Type B pancreatic cell (in vitro differentiated cells): ENCODE measurements at places on chromosomes 3 and 15.

- DNase-seq: no peak
Observed at GRCh38 chr3:153257673-153258351, 95.8 kb downstream of the RAP2B start.

DNA sequence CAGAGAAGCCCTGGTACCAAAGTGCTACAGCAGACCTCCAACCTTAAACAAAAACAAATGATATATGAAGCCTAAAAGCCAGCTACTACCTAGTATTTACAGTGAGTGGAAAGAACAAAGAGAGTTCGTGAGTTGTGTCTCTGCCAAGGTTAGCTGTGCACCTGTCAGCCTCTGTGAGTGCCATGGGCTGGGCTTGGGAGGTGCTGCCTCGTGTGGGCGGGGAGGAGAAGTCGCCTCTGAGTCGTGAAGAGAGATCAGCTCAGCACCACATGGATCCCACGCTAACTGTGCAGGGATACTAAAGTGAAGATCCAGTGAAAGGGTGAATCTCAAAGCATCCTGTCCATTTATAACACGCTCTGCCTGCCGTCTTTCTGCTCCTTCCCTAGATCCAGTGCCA lies 101.9 kb downstream of the CHDH start:
- no peak for DNase-seq

DNA sequence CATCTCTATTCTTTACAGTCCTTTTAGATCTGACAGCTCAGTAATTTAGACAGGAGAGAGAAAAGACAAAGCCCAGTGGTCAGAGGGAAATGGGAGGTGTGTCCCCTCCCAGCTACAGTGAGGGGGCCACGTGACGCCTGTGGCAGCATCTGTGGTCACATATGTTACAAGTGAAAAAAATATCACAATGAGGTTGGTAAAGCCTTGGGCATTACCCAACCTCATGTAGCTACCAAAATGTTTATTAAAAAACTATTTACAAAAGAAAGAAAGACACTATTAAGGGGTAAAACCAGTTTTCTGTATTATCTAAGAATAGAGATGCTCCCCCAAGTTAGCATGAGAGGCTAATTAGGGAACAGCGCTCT lies 42.9 kb upstream of the PLCL2 start:
- no peak for DNase-seq

- DNase-seq: no peak
Observed at GRCh38 chr15:96312641-96313335, 17.7 kb upstream of the NR2F2 start.

GRCh38 chr3:133271539-133271938 lies 128.3 kb upstream of the BFSP2 start:
- DNase-seq: no peak

GRCh38 chr15:63939531-63940130 lies 105.9 kb upstream of the HERC1 start:
- DNase-seq: no peak

GRCh38 chr3:172536993-172537419 lies 13.8 kb upstream of the TNFSF10 start:
- DNase-seq: no peak

DNA sequence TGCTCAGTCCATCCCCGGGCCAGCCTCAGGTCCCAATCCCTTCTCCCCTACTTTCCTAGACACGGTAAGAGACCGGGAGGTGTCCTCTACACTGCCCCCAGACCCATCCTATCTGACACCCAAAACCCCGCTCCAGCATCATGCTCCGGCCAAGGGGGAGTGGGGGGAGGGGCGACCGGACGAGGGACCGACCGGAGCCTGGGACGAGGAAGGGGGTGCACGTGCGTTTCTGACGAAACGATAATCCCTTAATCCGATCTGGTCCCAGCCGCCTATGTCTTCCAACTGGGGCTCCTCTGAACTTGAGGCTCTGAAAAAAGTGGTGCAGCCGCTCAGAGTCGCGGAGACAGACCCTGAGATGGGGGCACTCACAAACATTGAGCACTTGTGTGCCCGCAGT lies 494 bp downstream of the CPLX3 start:
- DNase-seq: no peak

GRCh38 chr15:80188251-80188650 lies 35.5 kb downstream of the FAH start:
- no peak for DNase-seq

DNA sequence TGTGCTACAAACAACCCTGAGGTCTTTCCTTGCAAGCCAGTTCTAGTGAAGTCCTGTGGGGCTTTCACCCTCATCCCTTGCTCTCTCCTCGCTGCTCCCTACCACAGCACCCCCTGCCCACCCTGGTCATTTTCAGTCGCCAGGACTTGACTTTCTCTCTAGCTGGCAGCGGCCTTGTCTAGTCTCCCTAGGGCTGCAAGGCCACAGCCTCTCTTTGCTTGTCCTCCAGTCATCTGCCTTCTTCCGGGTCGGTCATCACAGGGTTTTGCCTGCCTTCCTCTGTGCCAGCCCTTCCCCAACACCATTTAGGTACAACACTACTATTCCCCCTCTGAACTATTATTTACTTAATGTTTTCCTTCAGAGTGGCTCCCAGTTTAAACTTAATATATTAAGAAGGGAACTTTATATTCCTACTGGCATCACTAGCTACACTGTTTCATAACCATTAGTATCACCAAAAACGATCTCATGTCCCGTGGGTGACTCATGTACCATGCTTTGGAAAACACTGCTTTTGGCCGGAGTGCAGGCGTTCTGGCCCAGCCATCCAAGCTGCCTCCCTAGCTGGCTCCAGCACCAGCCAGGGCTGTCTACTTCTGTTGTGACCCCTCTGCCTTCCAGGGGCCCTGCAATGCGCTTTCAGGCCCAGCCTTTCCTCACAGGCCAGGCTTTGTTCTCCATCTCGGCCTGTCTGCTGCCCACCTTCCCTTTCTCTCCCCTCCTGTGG lies 21.4 kb downstream of the FAH start:
- no peak for DNase-seq

- DNase-seq: no peak
Observed at GRCh38 chr3:13927295-13927694, 47.4 kb upstream of the WNT7A start.

GRCh38 chr3:112514527-112515128 lies 15.4 kb upstream of the BTLA start:
- no peak for DNase-seq

DNA sequence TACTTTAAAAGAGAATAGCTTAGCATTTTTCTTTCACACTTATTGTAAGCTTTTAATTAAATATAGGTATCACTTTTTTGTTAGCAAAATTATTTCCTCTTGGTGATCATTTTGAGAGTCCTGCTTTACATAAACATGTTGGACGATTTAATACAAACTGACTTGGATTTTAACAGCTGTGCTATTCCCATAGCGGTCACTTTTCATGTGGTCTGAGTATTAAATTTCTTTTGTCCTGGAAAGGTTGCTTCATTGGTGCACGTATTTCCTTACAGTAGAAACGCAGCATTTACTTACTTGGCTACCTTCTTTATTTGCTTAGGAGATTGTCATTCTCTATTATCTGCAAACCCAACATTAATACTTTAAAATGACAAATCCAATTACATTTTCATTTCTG lies 109.4 kb downstream of the ATG7 start:
- no peak for DNase-seq

- DNase-seq: no peak
Observed at GRCh38 chr3:10600296-10600714, 94.9 kb upstream of the ATP2B2 start.

DNA sequence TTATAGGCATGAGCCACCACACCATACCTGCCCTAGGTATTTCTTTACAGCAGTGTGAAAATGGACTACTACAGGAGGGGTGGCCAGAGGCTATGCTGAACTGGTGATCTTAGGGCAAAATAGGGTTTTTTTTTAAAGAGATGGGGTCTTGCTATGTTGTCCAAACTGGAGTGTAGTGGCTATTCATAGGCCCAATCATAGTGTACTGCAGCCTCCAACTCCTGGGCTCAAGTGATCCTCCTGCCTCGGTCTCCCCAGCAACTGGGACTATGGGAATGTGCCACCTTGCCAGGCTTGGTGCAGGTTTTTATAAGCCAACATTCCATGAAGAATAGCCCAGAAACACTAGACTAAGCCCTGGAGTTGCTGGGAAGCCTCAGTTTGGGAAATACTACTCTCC lies 28.6 kb upstream of the TSC22D2 start:
- no peak for DNase-seq

GRCh38 chr15:57994221-57995049 lies 71.1 kb downstream of the ALDH1A2 start:
- DNase-seq: no peak

DNA sequence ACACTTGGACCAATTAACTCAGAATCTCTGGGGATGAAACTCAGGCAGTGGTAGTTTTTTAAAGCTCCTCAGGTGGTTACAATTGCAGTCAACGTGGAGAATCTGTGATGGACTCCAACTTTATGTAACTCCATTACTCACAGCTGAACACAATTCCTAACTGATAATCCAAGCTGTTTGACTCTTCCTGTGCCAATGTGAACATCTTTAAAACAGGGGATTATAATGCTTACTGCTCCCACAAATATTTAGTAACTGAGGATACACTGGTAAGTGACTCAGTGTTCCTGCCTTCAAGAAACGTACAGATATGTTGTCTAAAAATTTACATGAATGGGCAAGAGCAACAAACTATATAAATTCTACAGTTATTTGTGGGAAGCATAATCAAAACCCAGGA lies 85.6 kb downstream of the OSBPL10 start:
- no peak for DNase-seq

DNA sequence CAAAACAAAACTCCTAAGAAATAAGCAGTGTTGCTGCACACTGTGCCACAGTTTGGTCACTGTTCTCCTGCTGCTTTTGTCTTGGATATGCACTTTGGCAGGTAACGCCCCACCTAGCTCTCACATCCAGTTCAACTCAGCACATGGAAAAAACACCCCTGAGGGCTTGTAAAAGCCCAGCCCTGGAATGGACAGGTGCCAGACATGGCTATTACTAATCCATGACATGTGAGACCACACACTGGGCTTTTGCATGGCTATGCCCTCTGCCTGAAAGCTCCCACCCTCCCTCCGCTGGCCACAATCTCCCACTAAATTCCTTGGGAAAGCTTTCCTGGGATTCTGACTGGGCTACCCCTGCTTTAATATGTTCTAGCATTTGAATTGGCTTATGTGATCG lies 24.7 kb upstream of the ZBED2 start:
- no peak for DNase-seq

DNA sequence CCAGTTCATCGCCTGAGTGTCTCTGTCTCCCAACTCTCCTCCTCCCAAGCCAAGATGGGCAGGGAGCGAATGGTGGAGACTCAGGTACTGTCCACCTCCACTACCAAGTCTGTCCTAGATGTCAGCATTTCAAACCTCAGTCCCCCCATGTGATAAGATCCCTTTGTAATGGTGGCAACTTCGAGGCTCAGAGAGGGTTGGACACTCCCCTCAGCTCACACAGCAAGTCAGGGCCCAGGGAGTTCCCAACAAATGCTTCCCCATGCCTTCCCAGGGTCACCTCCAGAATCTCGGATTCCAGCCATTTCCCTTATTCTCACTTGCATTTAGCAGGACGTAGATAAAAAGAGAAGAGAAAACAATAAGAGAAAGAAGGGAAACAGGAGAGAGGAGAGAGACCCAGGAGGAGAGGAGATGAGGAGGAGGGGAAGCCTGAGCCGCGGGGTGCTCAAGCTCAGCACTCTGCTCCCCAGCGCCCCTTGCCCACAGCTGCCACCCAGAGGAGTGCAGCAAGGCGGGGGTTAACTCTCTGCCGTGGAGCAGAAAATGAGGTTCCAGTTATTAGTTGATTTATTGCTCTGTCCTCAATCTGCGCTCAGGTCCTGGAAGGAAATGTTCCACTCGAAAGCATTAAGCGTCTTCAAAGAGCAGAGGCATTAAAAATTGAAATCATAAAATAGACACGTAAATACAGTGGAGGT lies 84.1 kb upstream of the LINGO1 start:
- DNase-seq: no peak

DNA sequence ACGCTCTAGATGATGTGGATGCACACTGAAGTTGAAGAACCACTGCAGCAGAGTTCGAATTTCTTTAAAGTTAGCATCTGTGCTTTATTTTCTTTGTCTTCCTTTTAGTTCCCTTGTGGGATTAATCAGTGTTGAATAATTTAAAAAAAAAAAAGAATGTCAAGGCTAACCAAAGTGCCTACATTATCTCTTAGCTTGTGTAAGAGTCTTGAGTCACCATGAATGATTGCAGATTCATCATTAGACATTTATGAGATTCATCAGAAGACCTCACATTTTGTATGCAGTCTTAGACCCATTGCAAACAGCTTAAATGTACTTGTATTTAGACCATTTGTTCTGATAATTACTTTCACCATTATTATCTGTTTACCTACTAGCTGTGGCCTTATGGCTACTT lies 182.2 kb downstream of the FNDC3B start:
- no peak for DNase-seq

GRCh38 chr3:105051111-105051510 lies 315.6 kb upstream of the ALCAM start:
- DNase-seq: no peak

DNA sequence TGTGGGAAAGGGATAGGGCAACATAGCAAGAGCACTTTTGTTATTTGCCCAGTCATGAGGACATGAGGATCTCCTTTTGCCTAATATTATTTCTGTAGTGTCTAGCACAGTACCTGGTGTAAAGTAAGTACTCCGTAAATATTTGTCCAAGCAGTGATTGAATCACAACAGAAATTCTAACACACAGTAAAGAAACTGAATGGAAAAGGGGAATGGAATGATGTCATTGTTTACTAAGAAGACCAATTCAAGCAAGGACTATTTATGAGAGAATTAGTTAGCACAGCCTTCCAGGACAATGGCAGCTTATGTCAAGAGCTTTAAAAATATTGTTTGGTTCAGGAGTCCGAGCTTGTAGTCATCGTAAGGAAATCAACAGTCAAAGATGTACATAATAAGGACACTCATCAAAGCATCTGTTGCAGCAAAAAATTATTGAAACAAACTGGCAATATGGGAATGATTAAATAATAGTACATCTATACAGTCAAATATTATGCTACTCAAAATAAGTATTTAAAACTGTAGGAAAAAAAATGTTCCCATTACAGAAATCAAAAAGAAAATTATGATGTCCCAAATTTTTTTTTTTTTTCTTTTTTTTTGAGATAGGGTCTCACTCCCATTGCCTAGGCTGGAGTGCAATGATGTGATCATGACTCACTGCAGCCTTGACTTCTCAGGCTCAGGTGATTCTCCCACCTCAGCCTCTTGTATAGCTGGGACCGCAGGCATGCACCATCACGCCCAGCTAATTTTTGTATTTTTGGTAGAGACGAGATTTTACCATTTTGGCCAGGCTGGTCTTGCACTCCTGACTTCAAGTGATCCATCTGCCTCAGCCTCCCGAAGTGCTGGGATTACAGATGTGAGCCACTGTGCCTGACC lies 17.9 kb downstream of the CAPN7 start:
- no peak for DNase-seq

DNA sequence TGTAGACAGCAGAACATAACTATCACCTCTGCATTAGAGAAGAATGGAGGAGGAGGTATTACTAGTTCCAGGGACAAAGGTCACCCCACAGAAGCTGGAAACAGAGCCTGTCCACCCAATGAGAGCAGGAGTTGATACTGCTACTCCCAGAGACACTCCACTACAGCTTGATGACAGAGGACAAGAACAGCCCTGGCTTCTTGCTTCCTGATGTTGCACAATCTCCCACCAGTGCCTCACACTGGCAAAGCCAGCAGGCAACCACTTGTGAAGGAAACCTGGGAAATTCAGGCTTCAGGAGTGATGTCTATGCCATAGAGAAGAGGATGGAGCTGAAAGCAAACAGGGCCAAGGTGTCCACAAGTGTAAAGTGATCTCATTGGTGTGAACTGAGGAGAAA lies 78.0 kb upstream of the POU1F1 start:
- DNase-seq: no peak
